ENCODE measurements at places on chromosomes 5 and 9.
A peak's percentile ranks its signal among the peaks of the same experiment; 100 is the strongest.

GRCh38 chr9:27533311-27533710, 3.7 kb upstream of the MOB3B start:
- no peak for DNase-seq

DNA sequence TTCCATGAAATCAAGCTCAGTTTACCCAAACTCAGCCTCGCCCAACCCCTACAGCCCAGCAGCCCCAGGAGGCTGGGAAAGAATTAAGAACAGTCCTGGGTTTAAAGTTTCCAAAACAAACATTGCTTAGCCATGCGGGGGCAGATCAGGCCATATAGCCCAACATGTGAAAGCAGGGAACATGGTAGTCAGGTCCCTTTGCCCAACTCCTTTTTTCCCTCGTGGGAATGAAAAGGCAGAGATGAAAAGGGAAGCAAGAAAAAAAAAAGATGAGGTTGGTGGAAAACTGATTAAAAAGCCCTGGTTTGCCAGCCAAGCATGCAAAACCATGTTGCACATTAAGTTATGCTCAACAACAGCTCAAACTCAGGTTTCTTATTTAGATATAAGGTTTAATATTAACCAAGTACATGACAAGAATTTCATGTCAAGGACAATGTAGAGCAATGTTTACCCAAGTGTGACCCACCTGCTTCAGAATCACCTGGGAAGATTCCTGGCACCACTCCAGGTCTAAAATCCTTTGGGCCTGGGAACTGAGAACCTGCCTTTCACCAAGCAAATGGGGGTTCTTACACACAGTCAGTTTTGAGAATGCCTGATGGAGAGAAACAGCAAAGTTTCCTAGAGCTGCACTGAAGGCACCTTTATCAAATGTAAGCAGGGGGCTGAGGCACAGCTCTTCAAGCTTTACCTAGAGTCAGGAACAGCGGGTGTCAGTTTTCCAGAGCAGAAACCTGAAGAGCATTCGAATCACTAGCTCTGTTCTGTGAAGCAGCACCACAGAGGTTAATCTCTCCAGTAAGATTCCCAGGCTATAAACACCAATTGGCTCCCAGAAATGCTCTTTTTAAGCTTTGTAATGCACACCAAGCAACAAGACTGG, 1.7 kb downstream of the FREM1 start:
- no peak for DNase-seq

GRCh38 chr9:80792726-80793125, 896.6 kb downstream of the TLE1 start:
- DNase-seq = no peak

- DNase-seq = no peak
These were observed 109.0 kb upstream of the PCAT7 start for GRCh38 chr9:94445863-94446262.

GRCh38 chr9:71487061-71487460, 281.3 kb downstream of the CEMIP2 start:
- DNase-seq = peak; percentile 33

- DNase-seq = peak; percentile 59
These were observed 355.9 kb upstream of the TLE4 start for GRCh38 chr9:79215821-79216220.

- no peak for DNase-seq
These were observed 529.6 kb downstream of the PSAT1 start for GRCh38 chr9:78826527-78826926.

DNA sequence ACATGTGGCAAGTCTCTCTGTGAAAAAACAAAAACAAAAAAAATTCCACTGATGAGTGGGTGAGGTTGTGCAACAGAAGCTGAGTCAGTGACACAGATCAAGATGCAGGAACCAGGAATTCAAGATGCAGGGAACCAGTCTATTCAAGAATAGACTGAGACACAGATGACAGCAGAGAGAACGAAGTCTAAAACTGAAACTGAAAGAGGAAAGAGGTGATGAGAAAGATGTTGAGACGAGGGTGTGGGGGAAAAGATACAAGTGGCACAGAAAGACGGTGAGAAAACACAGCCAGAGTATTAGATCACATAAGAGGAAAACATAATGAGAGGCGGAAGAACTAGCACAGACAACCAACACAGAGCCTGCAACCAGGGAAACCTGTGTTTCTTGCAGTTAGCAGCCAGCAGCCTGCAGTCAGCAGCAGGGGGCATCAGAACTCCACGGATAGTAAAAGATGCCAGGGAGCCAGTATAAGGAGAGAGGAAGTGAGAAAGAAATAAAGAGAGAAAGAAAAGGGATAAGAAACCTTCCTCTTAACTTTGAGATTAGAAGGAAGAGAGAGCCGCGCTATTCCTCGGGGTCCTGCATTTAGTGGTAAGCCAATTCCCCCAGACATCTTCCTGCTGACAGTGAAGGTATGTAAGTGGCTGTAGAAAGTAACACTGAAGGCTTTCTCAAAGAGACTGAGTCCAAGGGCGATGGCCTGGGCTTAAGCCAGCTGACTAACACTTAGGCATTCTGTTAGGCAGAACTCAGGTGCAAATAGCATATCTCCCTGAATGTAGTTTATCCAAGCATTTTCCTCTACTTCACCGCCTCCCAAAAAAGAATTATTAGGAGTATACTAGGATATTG, 79.0 kb downstream of the TLR4 start:
- peak; percentile 70 for DNase-seq

DNA sequence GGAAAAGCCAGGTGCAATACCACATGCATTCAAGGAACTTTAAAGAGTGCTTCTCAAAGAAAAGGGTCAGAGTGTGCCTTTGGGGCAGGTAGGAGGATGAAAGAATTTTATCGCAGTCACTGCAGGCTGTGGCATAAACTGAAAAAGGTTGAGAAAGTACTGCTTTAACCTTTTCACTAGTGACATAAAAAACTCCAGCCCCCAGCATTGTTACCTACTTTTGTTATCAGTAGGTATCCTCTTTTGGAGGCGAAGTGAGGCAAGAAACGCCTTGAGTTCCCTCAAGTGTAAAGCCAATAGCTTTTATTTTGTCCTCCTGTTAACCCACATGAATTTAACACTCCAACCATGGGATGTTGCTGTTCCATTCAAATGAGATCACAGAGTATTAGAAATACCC, 64.7 kb upstream of the CHD1 start:
- no peak for DNase-seq

- DNase-seq = no peak
These were observed 3.4 kb upstream of the CEP72 start for GRCh38 chr5:608429-609370.

GRCh38 chr5:43121913-43122484, 1.3 kb downstream of the ZNF131 start:
- DNase-seq = peak; percentile 36

- DNase-seq = no peak
These were observed 136.4 kb downstream of the SEMA5A start for GRCh38 chr5:9409413-9409960.

DNA sequence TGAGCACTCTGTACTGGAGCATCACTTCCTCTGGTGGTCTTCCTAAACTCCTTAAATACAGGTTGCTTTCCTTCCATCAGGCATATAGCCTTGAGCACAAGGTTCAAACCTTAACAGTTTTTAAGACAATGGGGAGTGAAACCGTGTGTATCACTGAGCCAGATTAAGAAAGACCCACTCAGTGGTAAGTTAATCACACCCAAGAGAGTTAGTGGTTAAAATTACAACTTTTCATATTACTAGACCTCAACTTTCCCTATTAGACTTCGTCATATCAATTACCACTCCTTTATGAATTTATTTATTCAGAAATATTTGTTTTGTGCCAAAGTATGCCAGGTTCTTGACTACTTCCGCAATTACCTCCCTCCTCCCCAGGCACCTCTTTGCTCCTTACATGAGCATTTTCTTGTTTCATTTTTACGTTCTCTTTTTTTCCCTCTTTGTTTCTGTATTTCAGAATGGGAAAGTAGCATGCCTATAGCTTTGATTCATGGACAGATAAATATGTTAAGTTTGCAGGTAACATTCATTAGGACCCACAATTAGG, 351.0 kb downstream of the KIAA0825 start:
- no peak for DNase-seq

DNA sequence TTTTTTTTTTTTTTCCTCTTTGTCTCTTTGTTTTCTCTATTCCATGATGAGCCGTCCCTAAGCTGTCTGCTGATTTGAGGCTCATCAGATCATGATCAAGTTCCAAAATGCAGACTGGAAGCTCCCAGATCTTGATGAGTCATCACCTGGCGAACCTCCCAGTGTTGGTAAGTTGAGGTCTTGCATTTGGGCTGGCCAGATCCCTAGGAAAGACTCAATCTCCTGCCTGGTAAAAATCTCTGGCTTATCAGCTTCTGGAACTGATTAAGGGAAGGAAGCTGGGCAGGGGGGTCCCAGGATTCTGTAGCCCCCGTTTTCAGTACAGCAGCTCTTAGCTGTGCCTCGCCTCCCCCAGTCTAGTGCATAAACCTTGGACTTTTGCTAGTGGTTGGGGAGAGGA, 69.0 kb downstream of the TSPAN17 start:
- DNase-seq = peak; percentile 82

- DNase-seq = no peak
These were observed 2.0 kb downstream of the SCGB3A2 start for GRCh38 chr5:147880487-147880886.

- peak; percentile 89 for DNase-seq
These were observed 126.4 kb downstream of the LPAR1 start for GRCh38 chr9:110911659-110912418.

- DNase-seq = no peak
These were observed 8.9 kb upstream of the ENTPD8 start for GRCh38 chr9:137449931-137450538.

DNA sequence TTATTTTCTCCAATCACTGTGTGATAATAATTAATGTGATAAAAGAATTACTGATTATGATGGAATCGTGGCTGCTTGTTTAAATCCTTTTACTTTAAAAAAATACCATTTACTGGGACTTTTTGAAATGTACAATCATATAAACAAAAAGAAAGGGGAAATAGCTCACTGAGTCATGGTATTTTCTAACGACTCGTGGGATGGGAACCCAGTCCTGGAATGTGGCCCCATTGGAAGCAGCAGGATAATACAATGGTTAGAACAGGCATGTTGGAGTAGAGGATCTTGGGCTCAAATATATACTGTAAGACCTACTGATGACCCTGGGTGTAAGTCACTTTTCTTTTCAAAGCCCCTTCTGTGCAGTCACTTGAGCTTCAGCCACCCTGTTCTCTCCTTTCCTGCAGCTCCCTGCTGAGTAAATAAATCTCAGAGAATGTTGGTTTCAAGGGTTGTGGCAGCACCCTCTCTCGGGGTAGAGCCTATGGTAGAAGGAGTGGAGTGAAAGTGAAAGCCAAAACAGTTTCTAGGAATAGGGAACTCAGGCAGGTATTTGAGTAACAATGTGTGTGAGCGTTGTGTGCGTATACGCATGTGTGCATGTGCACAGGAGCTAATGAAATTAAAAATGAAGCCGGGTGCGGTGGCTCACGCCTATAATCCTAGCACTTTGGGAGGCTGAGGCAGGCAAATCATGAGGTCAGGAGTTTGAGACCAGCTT, 40.8 kb upstream of the LARP1 start:
- peak; percentile 42 for DNase-seq

- no peak for DNase-seq
These were observed 122.6 kb upstream of the FSTL4 start for GRCh38 chr5:133734916-133735315.

GRCh38 chr5:170375283-170375682, 13.9 kb downstream of the KCNMB1 start:
- DNase-seq = no peak

DNA sequence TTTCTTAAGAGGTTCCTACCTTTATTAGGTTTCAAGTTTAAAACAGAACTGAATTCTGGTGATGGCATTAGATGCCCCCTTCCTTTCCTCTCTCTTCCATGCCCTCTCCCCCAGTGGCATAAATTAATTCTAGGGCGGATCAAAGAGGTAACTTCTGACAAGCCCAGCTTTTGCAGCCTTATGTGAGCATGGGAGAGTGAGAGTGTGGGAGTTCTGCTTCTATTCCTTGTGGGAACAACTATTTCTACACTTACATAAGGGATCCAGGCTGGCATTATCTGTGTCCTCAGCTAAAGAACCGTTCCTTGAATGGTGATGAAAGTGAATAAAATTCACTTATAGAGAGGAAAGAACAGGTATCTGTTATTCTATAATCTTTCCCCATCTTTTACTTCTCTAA, 437.6 kb downstream of the KIF4B start:
- no peak for DNase-seq

GRCh38 chr5:62701036-62701435, 122.4 kb downstream of the LRRC70 start:
- DNase-seq = no peak

DNA sequence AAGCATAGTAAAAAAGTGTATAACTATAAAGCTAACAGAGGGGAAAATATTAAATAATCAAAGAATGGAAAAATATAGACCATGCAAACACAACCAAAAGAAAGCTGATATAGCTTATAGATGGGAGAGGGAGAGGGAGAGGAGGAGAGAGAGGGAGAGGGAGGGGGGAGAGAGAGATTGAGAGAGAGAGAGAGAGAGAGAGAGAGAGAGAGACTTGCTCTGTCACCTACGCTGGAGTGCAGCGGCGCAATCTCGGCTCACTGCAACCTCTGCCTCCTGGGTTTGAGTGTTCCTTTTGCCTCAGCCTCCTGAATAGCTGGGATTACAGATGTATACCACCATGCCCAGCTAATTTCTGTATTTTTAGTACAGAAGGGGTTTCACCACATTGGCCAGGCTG, 110.6 kb downstream of the RAPGEF6 start:
- DNase-seq = no peak

- no peak for DNase-seq
These were observed 9.1 kb downstream of the OR2V1 start for GRCh38 chr5:181121675-181122561.

- peak; percentile 86 for DNase-seq
These were observed 307.9 kb downstream of the FBXL7 start for GRCh38 chr5:15807871-15808270.

DNA sequence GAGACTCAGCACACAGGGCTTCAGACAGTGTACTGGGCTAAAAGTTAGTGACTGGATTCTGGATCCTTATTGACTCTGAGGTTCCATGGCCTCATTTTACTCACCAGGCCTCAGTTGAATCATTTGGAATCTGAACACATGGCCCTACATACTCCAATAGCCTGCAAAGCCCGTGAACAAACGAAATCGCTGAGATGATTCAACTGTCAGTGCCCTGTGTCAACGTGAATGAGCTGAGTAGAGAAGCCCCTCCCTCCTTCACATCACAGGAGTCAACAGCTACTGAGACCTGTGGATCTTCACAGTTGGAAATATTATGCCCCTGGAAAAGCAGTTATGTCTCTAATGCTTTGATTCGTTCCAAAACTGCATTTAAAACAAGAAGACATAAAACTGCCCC, 429.3 kb downstream of the GADD45G start:
- no peak for DNase-seq

GRCh38 chr9:117595650-117596049, 108.6 kb upstream of the TLR4 start:
- no peak for DNase-seq

DNA sequence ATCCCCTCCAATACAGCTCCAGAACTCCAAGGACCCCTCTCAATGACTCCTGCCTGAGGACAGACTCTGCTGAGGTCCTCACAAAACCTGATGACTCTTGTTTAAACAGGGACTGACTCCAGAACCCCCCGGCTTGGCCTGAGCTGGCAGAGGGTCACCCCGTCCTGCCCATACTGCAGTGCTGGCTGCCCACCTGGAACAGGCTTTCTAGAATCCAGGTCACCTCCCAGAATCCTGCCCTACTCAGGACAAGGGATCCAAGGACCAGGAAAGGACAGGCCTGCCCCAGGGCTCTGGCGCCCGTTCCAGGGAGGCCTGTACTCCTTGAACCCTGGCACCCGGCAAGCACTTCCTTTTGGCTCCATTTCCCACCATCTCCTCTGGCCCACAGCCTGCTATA, 22.2 kb downstream of the RALGDS start:
- no peak for DNase-seq
